CD8-positive, alpha-beta T cell (primary cell): ENCODE measurements at places on chromosomes 5 and 9. TPM values are rescaled to one million over a fixed set of nuclear protein-coding genes. Genes with fewer than 3 reads are reported as not detected.

DNA sequence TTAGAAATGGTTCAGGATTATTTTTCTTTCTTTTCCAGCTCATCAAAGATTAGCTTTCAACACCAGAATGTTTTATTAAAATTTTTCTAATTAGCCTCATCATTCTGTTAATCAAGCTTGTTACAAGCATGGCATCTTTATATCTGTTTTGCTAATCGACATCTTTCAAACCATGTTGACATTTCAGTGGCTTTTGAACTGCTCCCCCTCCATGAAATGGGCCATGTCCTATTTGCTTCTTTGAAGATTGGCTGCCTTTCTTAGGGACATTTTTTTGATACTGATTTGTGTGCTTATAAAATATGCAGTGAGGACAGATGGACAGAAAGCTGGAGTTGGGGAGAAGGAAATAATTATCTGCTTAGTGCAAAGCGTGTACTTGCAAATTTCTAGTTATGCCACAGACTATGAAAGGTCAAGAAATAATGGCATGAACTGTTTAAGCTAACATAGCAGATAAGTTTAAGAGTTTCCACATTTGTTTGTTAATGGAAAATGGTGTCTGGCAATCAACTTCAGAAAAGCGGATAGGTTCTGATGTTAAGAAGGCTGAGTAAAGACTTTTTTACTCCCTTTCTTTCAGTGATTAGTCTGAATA is 27.5 kb downstream of the BTF3 start:
- DNase-seq = no peak

DNA sequence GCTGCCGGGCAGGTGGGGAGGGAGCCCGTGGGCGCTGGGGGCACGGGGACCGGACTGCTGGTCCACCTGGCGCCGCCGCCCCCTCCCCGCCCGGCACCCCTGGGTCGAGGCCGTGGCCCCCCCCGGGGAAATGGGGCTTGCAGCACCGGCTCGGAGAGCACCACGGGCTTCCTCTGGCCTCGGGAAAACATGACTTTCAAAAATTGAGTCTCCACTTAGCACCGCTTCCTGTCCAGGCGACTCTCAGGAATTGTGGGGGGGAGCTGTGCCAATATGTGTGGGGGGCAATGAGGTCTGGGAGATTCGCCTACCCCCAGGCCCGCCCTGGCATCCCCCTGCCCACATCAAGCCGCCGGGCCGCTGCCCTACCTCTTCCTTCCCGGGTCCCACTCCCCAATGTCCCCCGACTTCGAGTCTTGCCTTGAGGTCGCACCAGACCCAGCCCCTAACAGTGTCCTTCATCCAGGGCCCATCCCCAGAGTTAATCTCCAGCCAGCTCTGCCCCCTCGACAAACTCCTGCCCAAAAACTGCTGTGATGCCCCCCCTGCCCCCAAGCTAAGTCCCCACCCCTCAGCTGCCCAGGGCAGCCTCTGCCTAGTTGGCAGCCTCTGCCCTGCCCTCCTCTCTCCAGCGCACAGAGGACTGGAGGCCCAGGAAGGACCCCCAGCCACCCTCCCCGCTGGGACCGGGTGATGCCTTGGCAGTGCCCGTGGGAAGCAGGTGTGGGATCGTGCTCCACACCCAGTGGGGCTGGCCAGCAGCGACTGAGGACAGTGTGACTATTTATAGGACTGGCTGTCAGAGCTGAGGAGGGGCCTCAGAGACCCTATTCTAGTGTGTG is 3.9 kb downstream of the EGFL7 start:
- no peak for DNase-seq

- DNase-seq = no peak
These were observed 128.1 kb upstream of the SMIM23 start for GRCh38 chr5:171657473-171657872.

DNA sequence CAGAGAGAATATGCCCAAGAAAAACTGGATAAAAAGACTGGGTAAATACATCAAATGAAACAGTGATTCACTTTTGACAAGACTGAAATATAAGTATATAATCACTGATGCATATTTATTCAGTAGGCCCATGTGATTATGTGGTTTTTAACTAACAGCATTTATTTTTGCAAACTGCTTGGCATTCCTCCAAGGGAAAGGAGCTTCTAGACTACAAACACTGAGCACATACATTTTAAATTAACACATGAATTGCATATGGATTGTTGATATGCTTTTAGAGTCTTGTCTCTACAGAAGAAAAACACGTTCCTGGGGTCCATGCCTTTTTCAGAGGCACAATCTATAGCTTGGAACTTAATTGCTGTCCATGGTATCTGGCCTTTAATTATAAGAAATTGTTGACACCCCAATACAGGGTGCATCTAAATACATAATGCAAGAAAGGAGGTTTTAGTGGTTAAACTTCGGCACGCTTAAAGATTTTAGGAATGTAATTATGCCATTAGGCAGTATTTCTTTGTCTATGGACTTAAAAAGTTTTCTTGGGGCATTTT is 6.9 kb upstream of the MEIKIN start:
- no peak for DNase-seq

DNA sequence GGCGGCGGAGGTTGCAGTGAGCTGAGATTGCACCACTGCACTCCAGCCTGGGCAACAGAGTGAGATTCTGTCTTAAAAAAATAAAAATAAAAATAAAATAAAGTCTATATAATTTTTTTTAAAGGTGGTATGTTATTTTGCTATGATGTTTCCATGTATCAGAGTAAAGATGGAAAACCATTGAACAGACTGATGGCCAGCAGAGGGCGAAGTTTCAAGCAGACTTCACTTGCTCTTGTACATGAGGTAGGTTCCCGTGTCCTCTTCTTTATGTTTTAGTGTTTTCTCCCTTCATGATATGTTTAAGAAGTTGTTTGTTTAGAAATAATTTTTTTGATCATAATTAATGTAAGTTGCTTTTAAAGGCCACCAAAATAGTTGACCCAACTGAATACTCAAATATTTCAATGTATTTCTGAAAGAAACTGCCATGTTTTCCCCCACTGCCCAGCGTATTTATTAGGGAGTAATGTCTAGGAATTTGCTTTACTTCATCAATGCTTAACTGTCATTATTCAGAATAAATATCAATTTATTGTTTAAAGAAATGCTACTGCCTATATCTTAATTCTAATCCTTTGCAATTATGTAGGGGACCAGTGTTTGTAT is 146.4 kb downstream of the HACD4 start:
- peak; percentile 44 for DNase-seq

DMRT3 gene
- total RNA-seq = not detected

SPACA9 gene
- 0.27 TPM for total RNA-seq

GPR150 gene
- total RNA-seq = not detected
